Vagina (tissue), 2 donors: ENCODE measurements at places on chromosomes 2 and 18.
A peak's percentile ranks its signal among the peaks of the same experiment; 100 is the strongest.

GRCh38 chr2:168252976-168253375 is 5.6 kb upstream of the STK39 start:
- DNase-seq = no peak
- H3K4me1 ChIP-seq = peaks cover 4% of the 10 kb centered on the region
- no peak overlapping the region for H3K4me3 ChIP-seq
- no peaks in the 10 kb centered on the region for H3K27me3 ChIP-seq
- no peaks in the 10 kb centered on the region for H3K36me3 ChIP-seq
- no peak overlapping the region for H3K27ac ChIP-seq

GRCh38 chr2:170742896-170743529 is 27.2 kb upstream of the ERICH2 start:
- H3K4me1 ChIP-seq = no peaks in the 10 kb centered on the region
- no peak overlapping the region for H3K27ac ChIP-seq
- H3K27me3 ChIP-seq = no peaks in the 10 kb centered on the region
- DNase-seq = no peak

DNA sequence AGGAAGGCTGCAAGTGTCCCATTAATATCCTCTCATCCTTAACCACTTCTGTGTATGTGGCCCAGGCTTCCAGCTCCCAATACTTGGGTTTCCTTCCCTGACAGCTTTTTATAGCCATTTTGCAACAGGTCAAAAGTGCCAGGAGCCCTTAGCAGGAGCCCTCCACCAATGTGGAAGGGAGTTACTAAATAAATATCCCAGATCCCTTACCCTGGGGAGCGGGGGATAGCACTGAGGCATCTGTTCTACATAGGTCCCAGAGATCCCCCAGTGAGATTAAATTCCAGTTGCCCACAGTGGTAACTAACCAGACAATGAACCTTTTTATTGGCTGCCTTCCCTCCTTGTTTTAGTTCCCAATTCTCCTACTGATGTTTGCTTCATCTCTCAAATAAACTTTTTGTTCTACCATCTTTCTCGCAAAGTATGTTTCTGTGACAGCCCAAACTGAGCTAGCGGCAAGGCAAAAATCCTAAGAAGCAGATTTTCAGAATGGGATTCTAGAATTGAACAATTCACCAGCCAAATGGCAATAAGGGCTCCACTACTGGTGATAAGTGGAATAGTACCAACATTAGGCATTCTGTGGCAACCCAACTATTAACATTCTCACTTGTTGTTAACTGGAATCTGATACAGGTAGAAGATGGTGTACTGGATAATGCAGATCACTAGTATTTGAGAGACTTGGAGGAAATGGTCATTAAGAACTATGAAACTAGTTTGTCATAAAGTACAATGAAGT is 83.9 kb upstream of the MAPRE2 start:
- H3K27me3 ChIP-seq = no peaks in the 10 kb centered on the region
- no peak overlapping the region for H3K4me3 ChIP-seq
- no peak for DNase-seq
- no peaks in the 10 kb centered on the region for H3K36me3 ChIP-seq

GRCh38 chr2:159419403-159419802 is 132.9 kb upstream of the WDSUB1 start:
- H3K27me3 ChIP-seq = no peaks in the 10 kb centered on the region
- peaks cover 22% of the 10 kb centered on the region for H3K36me3 ChIP-seq
- H3K4me3 ChIP-seq = no peak overlapping the region
- no peak for DNase-seq

DNA sequence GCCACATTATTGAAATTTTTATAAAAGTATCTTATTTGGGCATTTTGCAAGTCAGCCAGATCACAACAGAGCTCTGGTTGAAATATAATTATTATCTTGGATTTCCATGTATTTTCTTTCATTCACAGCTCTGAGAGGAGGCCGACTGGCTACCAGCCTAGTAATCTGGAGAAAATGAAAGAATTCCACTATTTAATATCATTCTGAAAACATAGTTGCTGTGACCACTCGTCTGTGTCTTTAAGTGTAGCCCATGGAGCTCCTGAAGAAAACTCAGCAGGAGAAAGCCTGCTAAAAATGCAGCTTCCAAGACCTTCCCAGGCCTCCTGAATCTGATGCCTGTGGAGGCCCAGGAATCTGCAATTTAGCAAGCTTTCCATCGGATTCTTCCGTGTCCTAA is 114.7 kb downstream of the SH3BP4 start:
- DNase-seq = no peak
- H3K27me3 ChIP-seq = no peaks in the 10 kb centered on the region
- H3K4me3 ChIP-seq = no peak overlapping the region
- no peaks in the 10 kb centered on the region for H3K4me1 ChIP-seq
- no peaks in the 10 kb centered on the region for H3K36me3 ChIP-seq

DNA sequence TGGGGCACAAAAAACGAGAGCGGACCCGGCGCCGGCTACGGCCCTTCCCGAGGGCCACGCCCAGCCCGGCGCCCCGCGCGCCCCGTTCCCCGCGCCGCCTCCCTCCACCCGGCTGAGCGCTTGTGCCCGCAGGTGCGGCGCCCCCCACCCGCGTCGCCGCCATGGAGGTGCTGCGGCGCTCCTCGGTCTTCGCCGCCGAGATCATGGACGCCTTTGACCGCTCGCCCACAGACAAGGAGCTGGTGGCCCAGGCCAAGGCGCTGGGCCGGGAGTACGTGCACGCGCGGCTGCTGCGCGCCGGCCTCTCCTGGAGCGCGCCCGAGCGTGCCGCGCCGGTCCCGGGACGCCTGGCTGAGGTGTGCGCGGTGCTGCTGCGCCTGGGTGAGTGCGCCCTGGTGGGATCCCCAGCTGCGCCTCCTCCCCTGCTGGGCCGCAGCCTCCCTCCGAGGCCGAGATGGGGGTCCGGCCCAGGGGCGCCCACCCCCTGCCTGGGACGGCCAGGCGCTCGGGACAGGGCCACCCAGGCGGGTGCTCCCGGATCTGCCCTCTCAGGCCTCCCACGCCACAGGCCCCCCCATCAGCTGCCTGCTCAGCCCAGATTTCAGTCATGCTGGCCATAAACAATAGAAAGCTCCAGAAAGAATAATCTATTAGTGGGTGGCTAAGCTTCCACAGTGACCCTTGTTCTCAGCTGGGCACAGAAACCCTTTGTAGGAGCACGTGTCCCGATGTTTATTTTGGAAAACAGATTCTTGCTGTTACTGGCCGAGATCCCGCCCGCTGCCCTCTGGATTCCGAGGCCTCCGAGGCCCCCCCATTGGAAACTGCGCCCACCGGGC is 997 bp downstream of the BOK start:
- H3K4me1 ChIP-seq = peaks cover 52% of the 10 kb centered on the region
- DNase-seq = no peak
- peak overlapping the region; percentile 81 for H3K27ac ChIP-seq
- no peaks in the 10 kb centered on the region for H3K36me3 ChIP-seq
- peak overlapping the region; percentile 56 for H3K4me3 ChIP-seq

- no peak overlapping the region for H3K27ac ChIP-seq
- no peaks in the 10 kb centered on the region for H3K27me3 ChIP-seq
- H3K36me3 ChIP-seq = no peaks in the 10 kb centered on the region
Observed at GRCh38 chr2:84942964-84943421, 28.0 kb upstream of the KCMF1 start.

- no peak for DNase-seq
- no peaks in the 10 kb centered on the region for H3K36me3 ChIP-seq
- H3K4me1 ChIP-seq = peaks cover 32% of the 10 kb centered on the region
- H3K27ac ChIP-seq = peak overlapping the region; percentile 39
Observed at GRCh38 chr2:217622205-217623060, 380.4 kb downstream of the TNS1 start.
